ENCODE measurements at places on chromosomes 1 and 21. TPM values are rescaled to one million over a fixed set of nuclear protein-coding genes. Genes with fewer than 3 reads are reported as not detected.

The ZNF593OS gene
- not detected for total RNA-seq

The RXFP4 gene
- total RNA-seq, result not detected

The OR2M7 gene
- not detected for total RNA-seq

The TMEM200B gene
- total RNA-seq, result 6.5 TPM

The SYT2 gene
- total RNA-seq, result 0.10 TPM

The SPRR2B gene
- not detected for total RNA-seq

The OR2T33 gene
- not detected for total RNA-seq

The OR6K3 gene
- not detected for total RNA-seq

The WDR64 gene
- not detected for total RNA-seq

The ANGPTL1 gene
- 104 TPM for total RNA-seq

The RNF186 gene
- not detected for total RNA-seq

The CSF1 gene
- 9.8 TPM for total RNA-seq

The FCAMR gene
- total RNA-seq, result not detected

The MARK1 gene
- 7.6 TPM for total RNA-seq

The CLCA4 gene
- total RNA-seq, result 1.8 TPM

The NBPF4 gene
- not detected for total RNA-seq

The SLC44A5 gene
- 0.89 TPM for total RNA-seq

The CELA2A gene
- total RNA-seq, result not detected

All from skin of body (tissue), 3 donors.